ENCODE measurements at places on chromosomes 3 and 15.

DNA sequence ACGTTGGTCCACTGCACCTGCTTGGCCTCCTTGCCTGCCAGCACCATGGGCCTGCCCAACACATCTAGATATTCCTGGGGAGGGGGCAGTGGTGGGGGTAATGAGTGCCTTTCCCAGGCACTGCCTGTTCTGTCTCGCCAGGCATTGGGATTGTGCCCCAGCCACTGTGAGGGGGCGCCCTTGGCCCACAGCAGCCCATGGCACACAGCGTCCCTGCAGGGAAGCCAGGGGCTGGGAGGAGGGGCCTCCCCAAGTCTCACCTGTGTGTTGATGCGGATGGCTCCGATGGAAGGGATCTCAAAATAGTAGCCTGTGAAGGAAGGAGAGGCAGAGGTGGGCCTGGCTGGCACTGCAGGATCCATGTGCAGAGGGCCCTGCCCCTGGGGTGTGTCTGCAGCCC, 18.7 kb upstream of the TMEM115 start:
- DNase-seq: no peak

DNA sequence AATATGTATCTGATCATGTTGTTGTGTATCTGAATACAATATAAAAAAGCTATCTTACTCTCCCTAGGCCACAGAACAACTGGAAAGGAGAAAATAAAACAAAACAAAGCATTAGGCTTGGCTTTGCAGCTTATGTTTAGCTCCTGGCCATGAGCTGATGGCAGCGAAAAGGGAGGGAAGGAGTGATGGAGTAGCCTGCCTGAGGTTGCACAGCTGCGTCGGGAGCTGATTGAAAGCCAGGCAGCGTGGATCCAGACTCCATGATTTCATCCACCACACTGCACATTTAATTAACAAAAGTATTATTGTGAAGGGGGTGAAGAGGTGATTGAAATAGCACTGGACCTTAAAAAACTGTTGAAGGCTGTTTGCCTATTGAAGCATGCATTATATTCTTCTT, 212.2 kb downstream of the GABRG3 start:
- DNase-seq: peak; percentile 14

GRCh38 chr3:38157595-38157994, 7.7 kb upstream of the OXSR1 start:
- no peak for DNase-seq

GRCh38 chr3:50428007-50428633, 68.8 kb upstream of the TMEM115 start:
- DNase-seq: no peak

DNA sequence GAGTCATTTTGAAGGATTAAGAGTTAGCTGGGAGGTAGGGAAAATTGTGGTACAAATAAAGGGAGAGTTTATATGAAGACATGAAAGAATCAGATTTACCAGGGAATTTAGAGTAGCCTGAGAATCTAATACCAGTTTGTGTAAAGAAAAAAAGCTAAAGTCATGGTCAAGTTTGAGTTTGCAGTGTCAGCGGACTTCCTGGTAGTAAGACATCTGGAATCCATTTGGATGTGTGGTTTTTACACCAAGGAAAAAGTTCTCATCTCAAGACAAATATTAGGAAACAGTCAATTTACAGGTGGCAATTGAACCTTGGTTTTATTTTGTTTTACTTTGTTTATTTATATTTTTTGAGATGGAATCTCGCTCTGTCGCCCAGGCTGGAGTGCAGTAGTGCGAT, 1.5 kb upstream of the P2RY12 start:
- peak; percentile 23 for DNase-seq

- no peak for DNase-seq
These were observed 628.5 kb downstream of the GRM7 start for GRCh38 chr3:7489417-7489816.

DNA sequence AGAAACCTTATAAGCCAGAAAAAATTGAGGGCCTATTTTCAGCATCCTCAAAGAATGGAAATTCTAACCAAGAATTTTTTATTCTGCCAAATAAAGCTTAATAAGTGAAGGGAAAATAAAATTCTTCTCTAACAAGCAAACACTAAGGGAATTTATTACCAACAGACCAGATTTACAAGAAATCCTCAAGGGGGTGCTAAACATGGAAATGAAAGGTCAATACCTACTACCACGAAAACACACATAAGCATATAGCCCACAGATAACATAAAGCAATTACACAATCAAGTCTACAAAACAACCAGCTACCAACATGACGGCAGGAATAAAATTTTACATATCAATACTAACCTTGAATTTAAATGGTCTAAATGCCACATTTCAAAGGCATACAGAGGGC, 883.5 kb downstream of the SI start:
- no peak for DNase-seq

DNA sequence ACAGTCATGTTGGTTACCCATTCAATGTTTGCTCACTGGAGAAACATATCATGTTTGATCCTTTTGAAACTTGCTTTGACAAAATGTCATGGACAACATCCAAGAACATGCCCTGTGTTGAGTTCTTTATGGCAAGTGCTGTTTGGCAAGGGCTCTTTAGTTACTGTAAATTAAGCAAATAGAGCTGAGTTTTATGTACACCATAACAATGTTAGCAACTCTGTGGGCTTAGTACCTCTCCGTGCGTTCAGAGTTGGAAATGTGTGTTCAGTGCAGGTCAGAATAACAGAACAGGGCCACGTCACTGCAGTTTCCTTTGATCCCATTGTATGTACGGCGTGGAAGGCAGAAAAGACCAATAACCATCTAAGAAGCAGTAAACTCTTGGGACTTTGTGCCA, 132.5 kb downstream of the MYRIP start:
- DNase-seq: no peak

GRCh38 chr15:69046781-69047180, 32.3 kb downstream of the NOX5 start:
- DNase-seq: no peak

Measured in fibroblast of skin of right quadriceps (primary cell).